Renal cortex interstitium (tissue), 15 donors: ENCODE measurements at places on chromosomes 12 and 14.

GRCh38 chr12:54217774-54218241, 29.0 kb upstream of the SMUG1 start:
- peak; percentile 58 for DNase-seq

- no peak for DNase-seq
Measured at GRCh38 chr12:28506271-28506670, 316.0 kb downstream of the CCDC91 start.

DNA sequence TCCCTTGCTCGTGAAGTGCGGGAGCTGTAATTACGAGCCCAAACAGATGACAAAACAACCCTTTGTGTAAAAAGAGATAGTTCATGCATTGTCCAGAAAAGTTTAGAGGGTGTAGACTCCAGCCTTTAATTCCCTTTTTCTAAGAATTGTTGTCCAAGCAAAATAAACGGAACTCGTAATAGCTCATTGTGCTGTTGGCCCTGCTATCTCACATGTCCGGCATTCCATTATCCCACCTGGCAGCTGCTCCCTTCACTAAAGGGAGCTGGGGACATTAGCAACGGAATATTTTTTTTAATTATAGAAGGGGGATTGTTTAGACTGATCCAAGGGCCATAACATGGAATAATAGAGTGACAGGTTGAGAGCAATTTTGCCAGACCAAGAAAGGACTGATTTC, 277.5 kb upstream of the TBX3 start:
- DNase-seq, result no peak

GRCh38 chr14:104576232-104576969, 3.2 kb upstream of the C14orf180 start:
- DNase-seq, result no peak

DNA sequence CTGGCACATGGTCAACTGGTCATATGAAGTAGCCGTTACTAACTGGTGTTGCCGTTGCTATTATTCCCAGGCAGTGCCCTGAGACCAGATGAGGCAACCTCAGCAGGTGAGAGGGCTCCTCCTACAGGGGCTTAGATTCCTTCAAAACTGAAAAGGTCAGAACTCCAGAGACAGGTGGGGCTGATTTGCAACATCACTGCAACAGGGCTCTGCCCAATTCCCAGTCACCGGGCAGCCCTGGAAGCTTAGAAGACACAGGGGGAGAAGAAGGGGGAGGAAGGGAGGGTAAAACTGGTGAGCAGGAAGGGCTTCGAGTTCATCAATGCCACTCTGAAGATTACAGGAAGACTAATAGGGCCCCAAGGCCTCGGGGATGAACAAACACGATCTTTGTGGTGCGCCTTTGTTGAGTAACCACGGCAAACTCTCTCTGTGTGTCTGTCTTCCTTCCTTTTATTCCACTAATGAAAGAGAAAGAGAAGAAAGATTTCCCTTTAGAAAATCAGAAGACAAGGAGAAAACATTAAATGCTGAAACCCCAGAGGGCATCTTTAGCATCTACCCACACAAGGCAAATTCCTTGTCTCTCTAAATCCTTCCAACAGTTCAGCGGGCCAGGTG, 749.1 kb upstream of the TBX3 start:
- no peak for DNase-seq

DNA sequence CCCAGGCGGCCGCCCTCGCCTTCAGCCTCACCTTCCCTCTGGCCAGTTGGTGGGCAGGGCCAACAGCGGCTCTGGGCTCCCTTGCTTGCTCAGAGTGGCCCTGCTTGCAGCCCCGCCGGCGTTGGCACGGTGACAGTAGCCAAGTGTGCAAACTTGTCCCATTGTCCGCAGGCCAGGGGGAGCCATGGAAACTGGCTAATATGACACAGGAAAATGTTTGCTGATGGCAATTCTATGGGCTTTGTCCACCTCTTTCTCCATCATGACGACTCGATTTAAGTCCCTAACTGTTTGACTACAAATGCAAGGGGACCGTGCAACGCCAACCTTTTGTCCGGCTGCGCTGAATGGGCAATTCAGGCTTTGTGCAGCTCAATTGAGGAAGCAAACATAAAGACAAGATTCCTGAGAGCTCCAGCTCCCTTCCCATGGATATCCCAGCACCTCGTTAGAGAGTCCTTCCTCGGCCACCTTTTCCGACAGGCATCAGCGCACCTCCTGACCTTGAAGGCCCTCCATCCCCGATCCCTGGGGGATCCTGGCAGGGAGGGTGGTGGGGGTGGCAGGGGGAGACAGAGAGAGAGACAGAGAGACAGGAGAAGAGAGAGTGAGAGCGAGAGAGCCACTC, 785 bp upstream of the FAM181A start:
- DNase-seq, result no peak

- no peak for DNase-seq
Measured at GRCh38 chr12:46517579-46517962, 145.0 kb upstream of the SLC38A2 start.

- DNase-seq, result no peak
Measured at GRCh38 chr12:52691076-52691840, 11.1 kb upstream of the KRT1 start.

DNA sequence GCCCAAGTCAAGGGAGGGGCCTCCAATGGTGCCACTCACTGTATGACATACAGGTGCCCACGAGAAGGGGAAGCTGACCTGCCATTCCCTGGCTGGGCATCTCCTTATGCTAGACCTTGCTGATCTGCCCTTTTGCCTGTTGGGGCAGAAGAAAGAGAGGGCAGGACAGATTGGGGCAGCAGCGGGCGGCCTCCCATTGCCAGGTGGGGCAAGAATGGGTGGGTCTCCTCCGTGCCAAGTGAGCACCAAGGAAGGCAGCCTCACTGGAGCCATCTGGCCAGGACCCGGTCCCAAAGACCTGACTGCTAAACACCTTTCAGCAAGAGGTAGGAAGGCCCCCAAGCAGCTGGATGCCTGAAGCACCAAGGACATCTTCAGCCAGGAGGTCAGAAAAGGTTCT, 50.5 kb downstream of the PLEKHG3 start:
- DNase-seq, result no peak

DNA sequence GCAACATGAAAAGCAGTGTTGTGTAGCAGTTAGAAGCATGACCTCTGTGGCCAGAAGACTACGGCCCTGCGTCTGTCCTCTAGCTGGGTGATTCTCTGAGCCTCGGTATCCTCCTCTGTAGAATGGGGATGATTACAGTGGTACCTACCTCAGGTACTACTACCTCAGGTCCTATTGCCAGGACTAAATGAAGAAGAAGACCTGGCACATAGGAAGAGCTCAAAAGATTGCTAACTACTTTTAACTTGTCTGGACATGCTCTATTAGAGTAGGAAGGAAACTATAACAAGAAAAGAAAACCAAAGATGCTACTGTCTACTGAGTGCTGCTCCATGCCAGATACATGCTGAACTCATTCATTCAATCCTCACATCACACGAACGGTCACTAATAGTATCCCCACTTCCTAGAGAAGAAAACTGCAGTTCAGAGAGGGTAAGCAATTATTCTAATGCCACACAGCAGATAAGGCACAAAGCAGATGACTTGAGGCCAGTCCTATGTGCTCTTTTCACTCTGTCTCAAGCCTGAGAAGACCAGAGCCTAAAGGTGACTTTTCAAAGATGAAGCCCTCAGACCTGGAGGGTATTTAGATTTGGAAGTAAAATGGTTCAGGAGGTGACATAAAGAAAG, 108.1 kb upstream of the HIF1A start:
- no peak for DNase-seq

DNA sequence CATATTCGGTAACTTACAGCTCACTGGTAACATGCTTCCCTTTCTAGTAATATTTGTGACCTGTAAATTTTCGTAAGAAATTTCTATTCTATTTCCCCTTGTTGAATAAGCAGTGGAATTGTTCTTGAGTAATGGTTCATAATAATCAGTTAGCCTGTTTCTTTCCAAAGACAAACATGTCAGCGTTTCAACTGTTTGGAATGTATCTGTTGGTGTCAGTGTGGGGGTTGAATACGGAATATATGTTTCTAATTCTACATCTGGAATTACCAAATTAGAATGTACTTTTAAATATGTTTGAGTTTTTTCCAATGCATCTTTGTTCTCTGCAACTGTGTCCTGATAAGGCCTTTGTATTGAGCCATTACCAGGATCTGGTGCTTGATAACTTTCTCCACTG, 2.0 kb downstream of the BBS10 start:
- no peak for DNase-seq

DNA sequence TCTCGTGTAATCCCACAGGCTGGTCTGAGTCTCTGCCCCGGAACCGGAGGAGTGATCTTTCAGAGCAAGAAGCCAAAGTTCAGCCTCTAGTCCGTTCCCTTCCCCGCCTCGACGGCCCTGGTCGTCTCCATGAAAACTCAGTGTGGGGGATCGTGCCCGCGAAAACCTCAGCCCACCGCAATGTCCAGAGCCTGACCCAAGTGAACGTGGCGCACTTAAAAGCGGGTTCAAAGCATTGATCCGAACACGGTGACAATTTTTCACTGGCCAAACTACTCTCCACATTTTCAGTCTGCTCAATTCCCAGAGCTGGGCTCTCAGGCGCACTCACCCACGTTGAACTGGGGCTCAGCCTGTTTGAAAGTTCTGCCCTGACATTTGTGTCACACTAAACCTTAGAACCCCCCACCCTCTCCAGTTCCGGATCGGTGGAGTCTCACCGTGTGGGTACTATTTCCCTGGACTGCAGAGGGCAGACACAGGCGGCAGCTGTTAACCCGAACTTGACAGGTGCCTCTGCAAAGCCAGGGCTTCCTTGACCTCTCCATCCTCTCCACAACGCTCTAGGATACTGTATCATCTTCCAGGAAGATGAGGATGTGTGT, 886 bp upstream of the PRICKLE1 start:
- DNase-seq, result no peak

GRCh38 chr14:88937706-88938105, 113.3 kb downstream of the TTC8 start:
- DNase-seq, result no peak

- DNase-seq, result no peak
Measured at GRCh38 chr12:21434699-21435098, 2.8 kb upstream of the PYROXD1 start.

DNA sequence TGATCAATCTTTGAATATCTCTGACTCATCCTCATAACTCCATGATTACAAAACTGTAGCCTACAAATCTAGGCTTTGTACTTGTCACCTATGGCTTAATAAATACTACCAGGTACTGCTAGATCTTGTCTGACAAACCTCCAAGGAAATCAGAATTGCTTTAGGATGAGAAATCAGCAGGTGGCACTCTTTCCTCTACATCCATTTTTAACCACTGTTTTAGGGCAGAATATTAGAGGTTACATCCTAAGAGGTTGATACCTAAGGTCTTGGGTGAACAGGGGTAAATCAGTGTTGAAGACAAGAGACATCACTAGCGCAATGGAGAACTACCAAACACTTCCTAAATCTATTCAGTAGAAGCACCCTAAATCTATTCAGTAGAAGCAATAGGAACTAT, 63.1 kb upstream of the SOX5 start:
- no peak for DNase-seq

DNA sequence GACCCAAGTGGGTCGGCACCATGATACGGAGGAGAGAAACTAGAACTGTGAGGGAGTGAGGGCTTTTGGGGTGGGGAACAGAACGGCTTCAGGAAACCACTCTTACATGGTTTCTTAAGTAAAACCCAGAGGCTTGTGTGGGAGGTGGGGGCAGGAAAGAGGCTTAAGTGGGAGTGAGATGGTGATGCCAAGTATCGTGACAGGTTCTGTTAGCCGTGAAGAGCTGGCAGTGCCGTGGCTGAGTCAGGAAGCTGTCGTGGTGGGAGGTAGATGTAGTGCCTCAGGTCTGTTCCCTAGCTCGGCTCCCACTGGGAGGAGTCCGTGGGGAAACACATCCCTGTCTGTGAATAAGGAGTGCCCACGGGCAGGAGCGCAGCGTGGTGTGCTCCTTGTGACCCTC, 185.8 kb upstream of the FKBP4 start:
- DNase-seq, result no peak

DNA sequence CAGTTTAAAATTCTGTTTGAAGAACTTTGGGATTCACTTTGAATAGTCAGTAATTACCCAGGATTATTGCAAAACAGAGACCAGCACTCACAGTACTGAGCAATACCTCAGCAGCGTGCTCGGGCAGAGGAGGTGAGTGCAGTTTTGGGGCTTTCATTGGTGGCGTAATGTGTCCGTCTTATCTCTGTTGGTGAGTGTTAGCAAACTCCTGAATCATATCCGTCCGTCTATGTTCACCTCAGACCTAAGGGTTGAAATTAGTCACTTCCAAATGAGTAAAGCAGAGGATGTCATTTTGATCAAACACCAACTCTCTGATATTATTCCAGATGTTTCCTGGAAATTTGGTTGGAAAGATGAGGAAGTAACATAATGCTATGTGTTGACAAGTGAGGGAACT, 82.8 kb downstream of the BORCS5 start:
- no peak for DNase-seq

DNA sequence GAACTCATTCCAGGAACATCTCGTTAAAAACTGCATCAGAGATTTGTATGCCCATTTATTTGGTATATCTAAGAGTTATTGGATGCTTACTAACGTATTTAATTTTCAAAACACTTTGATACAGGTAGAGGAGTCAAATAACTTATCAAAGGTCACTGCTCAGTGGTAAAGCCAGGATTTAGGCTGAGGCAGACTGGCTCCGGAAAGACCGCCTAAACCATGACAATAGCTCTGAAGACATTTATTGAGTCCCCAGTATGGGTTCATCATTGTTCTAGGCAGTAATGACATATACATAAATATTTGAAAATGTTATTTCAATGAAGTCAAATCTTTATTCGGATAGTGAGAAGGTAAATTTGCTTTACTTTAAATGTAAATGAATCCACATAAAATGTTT, 30.3 kb downstream of the WBP11 start:
- no peak for DNase-seq

- DNase-seq, result no peak
Measured at GRCh38 chr12:3636328-3636727, 116.6 kb downstream of the CRACR2A start.

DNA sequence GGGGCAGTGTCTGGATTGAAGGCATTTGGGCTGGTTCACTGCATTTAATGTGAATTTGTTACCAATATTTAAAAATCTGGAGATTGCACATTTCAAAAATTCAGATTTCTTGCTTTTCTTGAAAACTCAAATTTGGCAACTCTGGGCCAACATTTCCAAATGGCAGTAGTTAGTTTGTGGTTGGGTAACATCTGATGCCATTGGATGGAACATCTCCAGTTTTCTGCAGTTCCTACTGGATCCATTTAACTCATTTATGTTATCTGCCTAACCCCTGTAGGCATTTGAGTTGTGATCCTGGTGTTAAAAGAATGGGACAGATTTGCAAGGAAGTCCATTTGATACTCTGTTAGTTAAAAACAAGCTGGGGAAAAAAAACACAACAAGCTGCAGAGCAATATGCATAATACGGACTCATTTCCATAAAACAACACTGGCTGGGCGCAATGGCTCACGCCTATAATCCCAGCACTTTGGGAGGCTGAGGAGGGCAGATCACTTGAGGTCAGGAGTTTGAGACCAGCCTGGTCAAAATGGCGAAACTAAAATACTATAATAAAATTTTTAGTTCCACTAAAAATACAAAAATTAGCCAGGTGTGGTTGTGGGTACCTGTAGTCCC, 7.9 kb downstream of the EIF2B2 start:
- no peak for DNase-seq
